Right atrium auricular region (tissue), 2 donors: ENCODE measurements at places on chromosomes 7 and 10. TPM values are rescaled to one million over a fixed set of nuclear protein-coding genes. Genes with fewer than 3 reads are reported as not detected.

The ZMIZ2 gene
- total RNA-seq: 21.3 TPM

DNA sequence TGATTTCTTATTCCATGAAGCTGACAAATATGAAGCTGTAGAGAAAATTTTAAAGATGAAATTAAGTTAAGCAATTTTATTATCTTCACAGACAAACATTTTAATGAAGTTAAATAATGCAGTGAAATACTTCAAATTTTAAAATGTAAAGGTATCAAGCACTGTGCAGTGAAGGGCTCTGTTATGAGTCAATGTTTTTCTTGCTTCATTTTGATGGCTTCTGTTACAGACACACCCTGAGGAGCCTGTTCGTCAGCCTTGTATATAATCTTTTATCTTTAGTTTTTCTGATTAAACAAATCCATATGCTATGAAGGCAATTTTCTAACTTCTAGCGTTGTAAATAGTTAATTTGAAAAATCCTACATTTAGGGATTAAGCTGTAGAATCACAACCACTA, 18.5 kb downstream of the VSTM2A start:
- no peaks in the 10 kb centered on the region for H3K36me3 ChIP-seq
- H3K27ac ChIP-seq: no peak overlapping the region
- no peaks in the 10 kb centered on the region for H3K4me1 ChIP-seq
- no peak for DNase-seq

GRCh38 chr7:28607855-28608193, 195.5 kb downstream of the CREB5 start:
- H3K27me3 ChIP-seq: no peaks in the 10 kb centered on the region
- no peaks in the 10 kb centered on the region for H3K36me3 ChIP-seq

- no peak overlapping the region for H3K27ac ChIP-seq
- DNase-seq: no peak
- H3K4me1 ChIP-seq: no peaks in the 10 kb centered on the region
- no peaks in the 10 kb centered on the region for H3K36me3 ChIP-seq
- no peak overlapping the region for H3K4me3 ChIP-seq
Observed at GRCh38 chr10:22489467-22489866, 144.2 kb downstream of the SPAG6 start.

DNA sequence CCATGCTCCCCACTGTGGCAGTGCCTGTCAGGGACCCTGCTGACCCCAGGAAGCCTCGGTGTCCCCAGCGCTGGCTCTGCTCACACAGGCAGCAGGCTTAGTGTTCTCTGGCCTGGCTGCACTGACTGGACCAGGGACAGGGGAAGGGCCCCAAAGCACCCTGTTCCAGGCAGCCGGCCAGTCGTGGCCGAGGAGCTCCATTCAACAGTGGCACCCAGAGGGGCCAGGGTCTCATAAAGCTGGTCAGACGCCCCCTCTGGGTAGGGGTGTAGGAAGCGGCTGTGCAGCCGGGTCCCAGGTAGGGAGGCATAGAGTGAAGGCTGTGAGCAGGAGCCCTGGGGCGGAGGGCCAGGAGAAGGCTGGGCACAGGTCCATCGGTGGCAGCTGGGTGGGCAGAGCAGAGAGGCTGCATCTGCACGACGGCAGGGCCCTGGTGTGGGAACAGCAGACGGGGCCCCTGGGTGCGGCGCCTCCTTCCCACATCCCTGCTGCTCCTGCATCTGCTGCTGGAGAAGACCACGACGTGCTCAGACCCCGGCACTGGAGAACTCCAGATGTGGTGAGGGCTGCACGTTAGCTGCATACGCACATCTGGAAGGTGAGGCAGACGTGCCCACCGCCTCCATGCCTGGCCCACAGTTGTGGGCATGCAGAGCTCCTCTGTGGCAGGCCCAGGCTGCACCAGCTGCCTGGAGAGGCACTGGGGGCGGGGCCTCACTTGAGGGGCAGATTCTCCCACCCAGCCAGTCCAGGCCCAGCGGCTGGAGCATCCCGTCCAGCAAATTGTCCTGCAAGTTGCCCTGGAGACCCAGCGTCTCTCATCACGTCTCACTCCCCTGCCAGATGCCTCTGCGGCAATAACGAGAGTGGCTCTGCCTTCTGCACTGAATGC, 25.1 kb downstream of the MNX1 start:
- no peak overlapping the region for H3K4me3 ChIP-seq
- H3K27me3 ChIP-seq: no peaks in the 10 kb centered on the region
- no peaks in the 10 kb centered on the region for H3K36me3 ChIP-seq
- H3K4me1 ChIP-seq: no peaks in the 10 kb centered on the region

GRCh38 chr10:132388891-132389432, 8.0 kb upstream of the PWWP2B start:
- no peak for DNase-seq
- no peak overlapping the region for H3K27ac ChIP-seq
- no peaks in the 10 kb centered on the region for H3K27me3 ChIP-seq
- H3K36me3 ChIP-seq: no peaks in the 10 kb centered on the region
- H3K4me3 ChIP-seq: no peak overlapping the region

The DKK1 gene
- 3.7 TPM for total RNA-seq

GRCh38 chr7:127976056-127976737, 55.0 kb downstream of the LRRC4 start:
- no peak overlapping the region for H3K27ac ChIP-seq
- H3K4me3 ChIP-seq: no peak overlapping the region
- H3K27me3 ChIP-seq: no peaks in the 10 kb centered on the region
- DNase-seq: no peak

The CPN1 gene
- total RNA-seq: not detected

GRCh38 chr10:46285966-46286620, 704 bp upstream of the ANTXRL start:
- DNase-seq: no peak
- no peaks in the 10 kb centered on the region for H3K4me1 ChIP-seq
- no peaks in the 10 kb centered on the region for H3K36me3 ChIP-seq

GRCh38 chr7:43022008-43022407, 89.8 kb downstream of the MRPL32 start:
- H3K27me3 ChIP-seq: no peaks in the 10 kb centered on the region
- H3K36me3 ChIP-seq: no peaks in the 10 kb centered on the region
- no peaks in the 10 kb centered on the region for H3K4me1 ChIP-seq
- H3K27ac ChIP-seq: no peak overlapping the region
- H3K4me3 ChIP-seq: no peak overlapping the region

DNA sequence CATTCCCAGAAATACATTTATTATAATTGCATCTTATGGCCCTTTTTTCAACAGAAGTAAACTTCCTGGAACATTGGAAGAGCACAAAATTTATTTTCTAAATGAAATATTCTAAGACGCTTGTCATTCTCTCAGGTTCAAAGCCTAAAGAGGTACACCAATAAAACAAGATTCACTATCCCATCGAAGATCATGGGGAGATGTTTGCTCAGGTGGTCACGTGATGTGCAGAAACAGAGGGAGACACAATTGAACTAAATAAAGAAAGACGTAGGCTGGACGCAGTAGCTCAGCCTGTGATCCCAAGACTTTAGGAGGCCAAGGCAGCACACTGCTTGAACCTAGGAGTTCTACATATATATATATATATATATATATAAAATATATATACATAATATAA, 46.0 kb upstream of the TMEM254 start:
- no peaks in the 10 kb centered on the region for H3K36me3 ChIP-seq
- no peaks in the 10 kb centered on the region for H3K4me1 ChIP-seq
- no peak for DNase-seq

The MSMB gene
- total RNA-seq: not detected

GRCh38 chr7:128370491-128370890, 9.0 kb upstream of the PRRT4 start:
- no peaks in the 10 kb centered on the region for H3K36me3 ChIP-seq
- no peak for DNase-seq
- no peaks in the 10 kb centered on the region for H3K4me1 ChIP-seq
- H3K4me3 ChIP-seq: no peak overlapping the region

DNA sequence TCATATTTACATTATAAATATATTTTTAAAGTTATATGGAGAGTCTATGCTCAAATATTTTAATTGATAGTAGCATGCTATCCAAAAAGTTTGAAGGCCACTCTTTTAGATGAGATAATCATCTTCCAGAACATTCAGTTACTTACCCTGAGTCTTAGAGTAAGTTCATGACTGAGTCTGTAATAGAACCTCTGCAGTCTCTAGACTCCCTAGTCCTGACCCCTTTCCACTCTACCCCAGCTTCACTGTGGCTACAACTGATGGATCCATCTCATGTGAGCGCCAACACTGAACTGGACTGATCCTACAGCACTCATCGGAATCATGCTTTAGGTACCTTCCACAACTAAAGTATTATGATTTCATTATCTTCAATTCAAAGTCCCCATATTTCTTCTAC, 10.1 kb downstream of the HACD1 start:
- H3K36me3 ChIP-seq: no peaks in the 10 kb centered on the region
- H3K4me3 ChIP-seq: no peak overlapping the region
- no peak overlapping the region for H3K27ac ChIP-seq
- DNase-seq: no peak

DNA sequence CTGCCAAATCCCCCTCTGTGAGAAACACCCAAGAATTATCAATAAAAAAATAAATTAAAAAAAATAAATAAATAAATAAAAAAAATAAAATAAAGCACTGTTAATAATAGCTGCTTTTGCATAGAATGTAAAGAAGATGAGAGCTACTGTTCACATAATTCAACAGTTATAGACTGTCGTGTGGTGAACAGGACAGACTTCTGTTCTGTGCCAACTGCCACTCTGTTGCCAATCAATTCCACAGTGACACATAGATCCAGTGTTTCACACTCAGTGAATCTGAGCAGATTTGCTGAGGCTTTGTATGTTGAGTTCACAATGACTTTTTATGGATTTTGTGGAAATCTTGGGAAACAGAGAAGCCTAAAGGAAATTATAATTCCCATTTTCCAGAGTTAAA, 14.9 kb downstream of the ARHGAP19 start:
- H3K4me1 ChIP-seq: peaks cover 15% of the 10 kb centered on the region
- no peak for DNase-seq
- H3K4me3 ChIP-seq: no peak overlapping the region
- no peak overlapping the region for H3K27ac ChIP-seq
- H3K36me3 ChIP-seq: no peaks in the 10 kb centered on the region

DNA sequence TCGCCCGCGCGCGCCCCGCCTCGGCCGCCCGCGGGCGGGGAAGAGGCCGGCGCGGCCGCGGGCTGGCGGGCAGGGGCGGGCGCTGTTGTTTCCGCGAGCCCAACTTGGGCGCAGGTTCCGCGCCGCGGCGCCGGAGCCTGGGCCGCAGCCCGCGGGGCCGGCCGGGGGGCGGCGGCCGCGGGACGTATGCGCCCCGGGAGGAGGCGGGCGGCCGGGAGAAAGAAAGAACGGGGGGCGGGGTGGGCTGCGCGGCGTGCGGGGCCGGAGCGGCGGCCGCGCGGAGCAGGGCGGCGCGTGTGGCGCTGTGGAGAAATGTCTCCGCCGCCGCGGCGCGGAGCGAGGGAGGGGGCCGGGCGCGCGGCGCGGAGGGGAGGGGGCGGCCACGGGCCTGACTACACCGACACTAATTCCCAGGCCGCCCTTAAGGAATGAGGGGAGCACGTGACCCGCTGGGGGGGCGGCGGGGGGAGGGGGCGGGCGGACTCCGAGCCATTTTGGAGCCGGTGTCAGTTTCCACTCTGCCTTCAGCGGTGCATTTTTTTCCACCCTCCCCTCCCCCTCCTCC, at the start of gene BMI1:
Gene BMI1, plus strand, starts transcription at position 509 of the 565 bp plus-strand sequence. CDS start 5,351 bp downstream, outside the sequence.
- H3K27ac ChIP-seq: peak within 1 kb of the TSS; percentile 99
- H3K27me3 ChIP-seq: peaks cover 4% of the 10 kb centered on the region
- peaks cover 51% of the 10 kb centered on the region for H3K4me1 ChIP-seq
- H3K36me3 ChIP-seq: no peaks in the 10 kb centered on the region
- DNase-seq: peak; percentile 87

DNA sequence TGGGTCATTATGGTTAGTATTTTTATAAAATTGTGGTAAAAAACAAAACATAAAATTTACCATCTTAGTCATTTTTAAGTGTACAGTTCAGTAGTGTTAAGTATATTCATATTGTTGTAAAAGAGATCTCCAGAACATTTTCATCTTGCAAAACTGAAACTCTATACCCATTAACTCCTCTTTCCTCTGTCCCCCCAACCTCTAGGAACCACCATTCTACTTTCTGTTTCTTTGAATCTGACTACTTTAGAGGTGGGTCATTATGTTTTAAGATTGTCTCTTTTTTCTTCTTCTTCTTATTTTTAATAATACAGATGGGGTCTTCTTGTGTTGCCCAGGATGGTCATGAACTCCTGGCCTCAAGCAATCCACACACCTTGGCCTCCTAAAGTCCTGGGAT, 84.1 kb downstream of the DOCK4 start:
- H3K4me1 ChIP-seq: no peaks in the 10 kb centered on the region
- H3K36me3 ChIP-seq: no peaks in the 10 kb centered on the region
- no peak overlapping the region for H3K4me3 ChIP-seq
- no peak overlapping the region for H3K27ac ChIP-seq
- no peak for DNase-seq

The GATA3 gene
- 0.52 TPM for total RNA-seq

The AGMO gene
- total RNA-seq: not detected
